Stimulated activated CD4-positive, alpha-beta T cell treated with anti-CD3 and anti-CD28 coated beads, Interleukin-1b, Interleukin-23, amount 100 ng/mL, for 24 hours (primary cell): ENCODE measurements at places on chromosomes 3 and 15.

DNA sequence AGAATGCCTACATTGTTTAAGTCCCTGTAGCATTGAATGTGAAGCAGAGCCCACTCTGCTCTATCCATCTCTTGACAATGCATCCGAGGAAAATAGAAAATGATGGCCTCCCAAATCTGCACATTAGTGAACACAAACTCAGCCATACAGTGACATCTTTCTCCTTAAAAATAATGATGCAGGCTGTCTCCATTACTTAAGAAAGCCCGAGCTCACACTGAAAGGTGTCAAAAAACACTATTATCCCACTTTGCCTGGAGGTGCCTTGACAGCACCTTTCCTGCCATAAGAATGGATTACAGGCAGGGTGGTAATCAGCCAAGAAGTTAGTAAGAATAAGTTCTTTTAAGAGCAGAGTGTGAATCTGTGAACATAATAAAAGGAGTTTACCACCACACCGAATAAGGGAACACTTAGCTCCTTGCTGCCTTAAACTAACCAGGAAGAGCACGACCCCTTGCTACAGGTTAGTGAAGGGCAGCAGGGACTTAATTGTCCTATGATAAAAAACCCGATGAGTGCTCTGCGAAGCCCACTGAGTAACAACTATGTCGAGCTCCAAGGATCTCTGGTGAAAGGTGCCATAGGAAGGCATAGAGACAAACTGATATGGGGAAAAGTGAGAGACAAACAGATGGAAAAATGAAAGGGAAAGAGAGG lies 123.2 kb upstream of the TUSC7 start:
- DNase-seq: no peak

- no peak for DNase-seq
Observed at GRCh38 chr3:66048051-66048395, 9.3 kb upstream of the MAGI1 start.

GRCh38 chr3:139715743-139716360 lies 38.1 kb upstream of the NMNAT3 start:
- DNase-seq: no peak

DNA sequence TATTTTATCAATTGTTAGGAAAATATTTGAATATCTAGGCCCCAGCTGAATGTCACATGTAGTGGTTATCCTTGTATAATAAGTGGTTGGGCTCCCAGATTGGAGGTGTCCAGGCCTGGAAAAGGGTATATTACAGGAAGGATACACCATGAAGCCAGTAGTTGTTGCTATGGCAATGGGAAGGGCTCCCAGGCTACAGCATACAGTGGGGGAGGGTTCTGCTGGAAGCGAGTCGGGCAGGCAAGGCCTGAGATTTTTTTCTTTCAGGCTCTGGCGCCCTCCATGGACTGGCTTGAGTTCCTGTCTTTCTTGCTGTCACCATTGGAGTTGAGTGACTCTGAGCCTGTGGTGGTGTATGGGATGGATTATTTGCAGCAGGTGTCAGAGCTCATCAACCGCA lies 8.9 kb downstream of the ECE2 start:
- no peak for DNase-seq

DNA sequence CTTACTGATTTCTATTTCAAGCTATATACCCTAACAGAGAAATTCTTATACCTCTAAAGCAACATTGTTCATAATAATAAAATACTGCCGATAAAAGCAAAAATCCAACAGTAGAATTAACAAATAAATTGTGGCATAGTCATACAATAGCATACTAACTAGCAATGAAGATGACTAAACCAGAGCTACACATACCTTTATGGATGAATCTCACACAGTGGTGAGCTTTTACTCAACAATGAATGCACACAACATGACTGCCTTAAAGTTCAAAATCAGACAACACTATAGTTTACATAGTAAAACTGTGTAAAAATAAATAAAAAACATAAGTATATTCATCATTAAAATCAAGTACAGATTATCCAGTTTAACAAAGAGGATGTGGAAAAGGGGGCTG lies 99.1 kb downstream of the NR1I2 start:
- no peak for DNase-seq
